OCI-LY7 (cell line): ENCODE measurements at places on chromosomes 1 and 21.

DNA sequence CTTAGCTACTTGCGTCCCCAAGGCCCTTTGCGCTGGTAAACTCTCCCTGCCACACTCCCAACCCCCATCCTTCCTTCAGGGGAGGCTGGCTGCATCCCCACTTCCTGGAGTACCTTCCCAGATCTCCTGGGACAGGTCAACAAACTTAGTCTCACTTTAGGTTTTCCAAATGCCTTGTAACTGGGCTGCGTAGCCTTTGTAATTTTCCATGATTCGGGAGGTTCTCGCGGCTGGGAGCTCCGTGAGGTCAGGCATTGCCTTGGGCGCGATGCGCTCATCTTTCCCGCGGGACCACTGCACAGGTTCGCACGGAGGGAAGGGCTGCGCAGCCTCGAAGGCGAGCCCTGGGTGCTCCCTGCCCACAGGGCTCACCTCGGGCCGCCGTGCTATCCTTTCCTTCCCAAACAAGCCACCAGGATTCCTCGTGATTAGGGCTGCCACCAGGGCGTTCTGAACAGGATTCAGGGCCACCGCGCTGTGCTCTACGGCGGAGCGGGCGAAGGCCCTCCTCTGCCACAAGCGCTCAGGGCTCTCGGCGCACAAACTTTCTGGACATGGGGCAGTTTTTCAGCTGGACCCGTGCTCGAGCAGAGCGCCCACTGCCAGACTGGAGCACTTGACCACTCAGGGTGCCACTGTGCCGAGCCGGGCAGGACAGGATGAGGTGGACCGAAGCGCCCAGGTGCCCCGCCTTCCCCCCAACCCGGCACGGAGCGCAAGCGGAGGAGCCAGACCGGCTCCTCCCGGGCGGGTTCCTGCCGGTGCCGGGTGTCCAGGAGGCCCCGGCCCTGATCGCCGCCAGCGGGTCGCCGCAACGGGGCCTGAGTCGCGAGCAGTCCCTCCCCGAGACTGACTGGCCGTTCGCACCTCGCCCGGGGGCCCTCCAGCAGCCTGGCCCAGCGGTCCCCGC is 1.1 kb downstream of the TMPRSS2 start:
- DNase-seq = no peak

DNA sequence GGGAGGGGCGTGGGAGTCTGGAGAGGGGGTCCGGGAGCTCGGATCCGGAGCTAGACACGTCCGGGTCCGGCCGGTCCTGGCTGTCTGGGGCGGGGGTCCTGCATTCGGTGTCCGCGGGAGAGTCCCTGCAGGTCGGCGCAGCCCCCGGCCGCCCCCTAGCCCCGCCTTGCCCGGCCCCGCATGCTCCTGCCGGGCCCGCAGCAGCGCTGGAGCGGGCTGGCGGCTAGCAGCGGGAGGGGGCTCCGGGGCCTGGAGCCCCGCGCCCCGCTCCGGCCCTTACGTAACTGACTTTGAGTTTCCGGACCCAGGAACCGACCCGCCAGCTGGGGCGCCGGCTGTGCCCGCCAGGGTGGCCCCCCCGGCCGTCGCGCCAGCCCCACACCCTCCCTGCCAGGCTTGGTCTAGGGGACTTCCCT is 26.9 kb upstream of the EPB41 start:
- DNase-seq = peak; percentile 65

- DNase-seq = peak; percentile 38
These were observed 360.9 kb downstream of the RRAGC start for GRCh38 chr1:38498686-38499085.

GRCh38 chr1:26616881-26617280 is 78.9 kb upstream of the ARID1A start:
- DNase-seq = no peak

GRCh38 chr1:30665216-30666010 is 58.0 kb downstream of the MATN1 start:
- DNase-seq = no peak
